ENCODE measurements at places on chromosomes 12 and 14.

- no peak for DNase-seq
Observed at GRCh38 chr12:85004204-85004603, 31.9 kb downstream of the TSPAN19 start.

DNA sequence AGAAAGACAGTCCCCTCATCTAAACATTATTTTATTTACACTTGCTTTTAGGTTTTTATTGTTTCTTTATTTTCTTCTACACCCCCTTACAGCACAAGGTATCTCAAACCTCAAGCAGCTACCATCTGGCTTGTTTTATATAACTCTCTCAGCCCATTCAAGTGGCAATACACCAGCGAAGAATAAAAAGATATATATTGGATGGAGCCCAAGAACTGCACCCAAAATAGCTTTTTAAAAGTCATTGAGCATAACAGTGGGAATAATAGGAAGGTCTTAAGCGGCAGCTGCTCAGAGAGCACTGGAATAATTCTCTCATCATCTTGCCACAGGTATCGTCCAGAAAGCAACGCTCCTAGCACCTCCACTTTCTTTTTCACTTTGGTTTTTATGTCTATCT is 322.5 kb downstream of the SYT1 start:
- no peak for DNase-seq

- no peak for DNase-seq
Observed at GRCh38 chr12:63846238-63846967, 1.9 kb downstream of the SRGAP1 start.

GRCh38 chr12:48925304-48926011 is at the start of gene FKBP11:
Gene FKBP11, minus strand, starts transcription at chr12:48925492. Its CDS starts 64 bp downstream, at chr12:48925428.
- DNase-seq = no peak

DNA sequence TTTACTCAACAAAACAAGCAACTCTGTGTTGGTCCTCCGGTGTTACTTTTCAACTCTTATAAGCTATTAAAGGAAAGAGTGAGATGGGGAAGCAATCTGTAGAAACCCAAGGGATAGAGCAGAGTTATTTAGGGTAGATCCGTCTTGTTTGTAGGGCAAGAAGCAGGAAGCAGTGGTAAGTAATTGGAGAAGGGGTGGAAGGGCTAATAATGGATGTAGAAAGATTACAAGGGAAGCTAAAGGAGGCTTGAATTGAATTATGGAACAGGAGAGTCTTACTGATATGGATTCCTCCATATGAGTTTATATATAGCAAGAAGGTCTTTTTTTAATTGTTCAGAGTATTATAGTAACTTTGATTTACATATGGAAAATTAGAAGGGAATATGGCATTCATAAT is 72.7 kb downstream of the MNAT1 start:
- DNase-seq = no peak

DNA sequence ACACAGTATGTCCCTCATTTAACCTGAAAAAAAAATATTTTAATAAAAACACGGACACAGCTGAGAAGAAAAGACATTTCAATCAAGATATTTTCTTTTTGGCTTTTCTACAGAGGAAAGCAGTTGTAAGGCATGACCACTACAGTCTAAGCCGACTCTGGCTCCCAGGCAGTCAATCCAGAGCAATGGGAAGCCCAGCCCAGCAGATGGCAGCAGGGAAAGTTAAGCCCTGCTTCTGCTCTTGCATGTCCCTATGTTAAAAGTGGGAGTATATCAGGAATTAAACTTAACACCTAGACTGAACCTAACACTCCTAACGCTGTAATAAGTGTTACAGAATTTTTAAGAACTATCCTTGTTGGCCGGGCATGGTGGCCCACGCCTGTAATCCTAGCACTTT is 19.5 kb upstream of the HAL start:
- no peak for DNase-seq

- DNase-seq = no peak
Observed at GRCh38 chr12:39764944-39765560, 145.4 kb upstream of the ABCD2 start.

GRCh38 chr12:57479043-57479375 is 657 bp downstream of the ARHGAP9 start:
- DNase-seq = no peak

DNA sequence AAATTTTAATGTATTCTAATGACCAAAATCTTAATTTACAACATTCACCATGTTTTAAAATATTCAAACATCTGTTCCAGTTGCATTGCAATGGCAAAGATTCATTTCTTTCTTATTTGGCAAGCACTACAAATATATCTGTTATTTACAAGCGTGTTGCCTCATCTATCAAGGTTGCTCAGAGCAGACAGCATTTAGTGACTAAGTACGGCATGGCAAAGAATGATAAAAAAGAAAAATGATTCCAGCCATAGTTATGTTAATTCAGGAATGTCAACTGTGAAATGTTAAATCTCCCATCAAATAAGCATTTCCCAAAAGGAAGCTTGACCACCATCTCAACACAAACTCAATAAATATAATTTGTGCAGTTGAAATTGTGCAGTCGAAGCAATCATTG is 312.1 kb downstream of the SEC23A start:
- DNase-seq = no peak

GRCh38 chr14:78690836-78691235 is 520.7 kb downstream of the NRXN3 start:
- DNase-seq = no peak

DNA sequence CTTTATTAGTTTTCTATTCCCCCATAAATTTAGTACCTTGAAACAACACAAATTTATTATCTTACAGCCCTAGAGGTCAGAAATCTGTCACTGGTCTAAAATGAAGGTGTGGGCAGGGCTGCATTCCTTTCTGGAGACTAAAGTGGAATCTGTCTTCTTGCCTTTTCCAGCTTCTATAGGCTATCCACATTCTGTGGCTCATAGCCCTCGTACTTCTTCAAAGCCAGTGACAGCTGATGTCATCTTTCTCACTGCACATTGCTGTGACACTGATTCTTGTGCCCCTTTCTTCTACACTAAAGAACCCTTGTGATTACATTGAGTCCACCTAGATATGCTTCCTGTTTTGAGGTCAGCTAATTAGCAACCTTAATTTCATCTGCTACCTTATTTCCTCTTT is 23.2 kb upstream of the DCN start:
- no peak for DNase-seq

- no peak for DNase-seq
Observed at GRCh38 chr12:42296503-42297109, 29.3 kb downstream of the ZCRB1 start.

GRCh38 chr12:117162167-117162539 is 28.1 kb downstream of the FBXO21 start:
- no peak for DNase-seq

DNA sequence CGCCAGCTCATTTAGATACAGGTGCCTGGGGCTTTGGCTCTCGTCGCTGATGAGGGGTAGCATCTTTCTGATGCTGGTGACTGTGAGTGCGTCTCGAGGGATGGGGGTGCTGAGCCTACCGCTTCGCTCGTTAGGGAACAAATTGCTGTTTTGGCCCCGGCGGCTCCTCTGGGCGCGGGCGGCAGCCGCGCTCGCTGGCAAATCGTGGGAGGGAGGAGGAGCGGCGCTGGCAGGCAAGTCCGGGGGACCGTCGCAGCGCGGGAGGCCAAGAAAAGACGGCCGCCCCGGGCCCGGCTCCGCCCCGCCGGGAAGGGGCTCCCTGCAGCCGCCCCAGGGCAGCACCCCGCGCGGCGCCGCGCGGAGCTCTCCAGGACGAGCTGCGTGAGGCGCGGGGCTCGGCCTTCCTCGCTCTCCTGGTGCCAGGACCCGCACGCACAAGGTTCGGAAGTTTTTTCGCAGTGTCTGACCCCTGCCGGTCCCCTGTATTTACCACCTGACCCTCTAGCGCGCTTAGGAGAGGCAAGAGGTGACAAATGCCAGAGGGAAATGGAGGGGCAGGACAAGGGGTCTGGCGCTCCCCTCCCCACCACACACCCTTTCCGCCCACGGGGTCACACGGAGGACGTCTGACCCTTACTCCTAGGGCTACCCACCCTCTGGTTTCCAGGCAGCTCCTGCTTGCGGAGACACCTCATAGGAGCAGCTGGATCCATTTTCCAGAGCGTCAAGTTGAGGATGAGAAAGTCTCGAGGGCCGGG is 899 bp upstream of the KCNH3 start:
- no peak for DNase-seq

DNA sequence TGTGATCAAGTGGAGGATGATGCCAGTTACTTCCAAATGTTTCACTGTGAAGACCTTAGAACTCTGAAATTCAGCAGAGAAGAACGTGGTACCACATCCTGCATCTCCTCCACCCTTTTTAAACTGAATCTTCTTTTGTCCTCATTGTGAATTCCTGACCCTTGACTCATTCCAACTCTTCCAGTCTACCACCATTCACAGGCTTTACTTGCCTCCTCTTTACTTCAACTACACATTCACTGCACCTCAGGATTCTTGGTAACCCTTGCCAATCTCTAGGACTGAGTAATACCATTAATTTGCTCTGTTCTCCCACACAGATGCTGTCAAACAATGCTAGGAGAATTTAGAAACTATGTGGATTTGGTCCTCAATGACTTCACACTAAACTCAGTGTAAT is 37.3 kb downstream of the PPP1R12A start:
- DNase-seq = no peak

- DNase-seq = no peak
Observed at GRCh38 chr14:103408491-103409155, 23.4 kb downstream of the MARK3 start.

DNA sequence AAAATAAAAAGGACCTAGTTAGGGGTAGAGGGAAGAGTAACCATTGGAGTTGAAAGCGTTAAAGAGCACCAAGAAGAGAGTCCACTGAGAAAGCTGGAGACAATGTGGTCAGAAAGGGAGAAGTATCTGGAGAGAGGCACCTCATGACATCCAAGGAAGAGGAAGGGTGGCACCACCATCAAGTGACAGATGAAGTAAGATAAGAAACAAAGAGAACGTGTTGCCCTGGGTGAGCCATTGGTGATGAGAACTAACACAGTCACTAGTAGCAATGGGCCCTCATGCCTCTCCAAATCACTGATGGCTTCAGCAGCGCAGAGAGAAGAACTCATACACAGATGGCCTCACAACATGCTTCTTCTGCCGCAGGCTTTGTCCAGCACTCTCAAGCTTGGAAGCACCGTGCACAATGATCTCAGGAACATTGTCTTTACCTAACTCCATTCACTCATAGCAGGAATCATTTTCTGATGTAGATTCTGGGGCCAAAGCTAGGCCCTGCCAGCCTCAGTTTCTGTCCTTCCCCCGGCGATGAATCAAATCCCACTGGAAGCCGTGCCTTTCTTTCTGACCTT is 252.9 kb downstream of the DPF3 start:
- DNase-seq = no peak
